ENCODE measurements at places on chromosomes 7 and 10.

GRCh38 chr7:99039384-99039891 lies 104.5 kb downstream of the SMURF1 start:
- DNase-seq: no peak

GRCh38 chr7:157886711-157887110 lies 549.9 kb downstream of the DNAJB6 start:
- no peak for DNase-seq

DNA sequence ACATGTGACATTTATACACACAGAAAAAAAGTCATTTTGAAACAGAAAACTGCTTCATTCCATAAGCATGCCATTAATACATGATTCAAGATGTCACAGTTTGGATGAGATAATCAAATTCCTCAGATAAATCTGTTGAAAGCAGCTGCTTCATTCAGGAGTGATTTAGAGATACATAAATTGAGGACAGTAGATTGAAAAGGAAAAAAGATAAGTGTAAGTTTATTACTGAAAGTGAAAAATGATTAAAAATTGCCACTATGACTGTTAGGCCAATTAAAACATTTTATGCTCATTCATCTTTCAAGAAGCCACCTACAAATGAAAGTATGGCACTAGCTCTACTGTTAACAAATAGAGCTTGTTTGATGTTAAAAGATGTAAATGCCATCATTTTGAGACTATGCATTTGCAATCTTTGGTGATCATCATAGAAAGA lies 136.9 kb upstream of the CDK6 start:
- no peak for DNase-seq

GRCh38 chr10:93074147-93074596 lies 479 bp downstream of the CYP26A1 start:
- no peak for DNase-seq

DNA sequence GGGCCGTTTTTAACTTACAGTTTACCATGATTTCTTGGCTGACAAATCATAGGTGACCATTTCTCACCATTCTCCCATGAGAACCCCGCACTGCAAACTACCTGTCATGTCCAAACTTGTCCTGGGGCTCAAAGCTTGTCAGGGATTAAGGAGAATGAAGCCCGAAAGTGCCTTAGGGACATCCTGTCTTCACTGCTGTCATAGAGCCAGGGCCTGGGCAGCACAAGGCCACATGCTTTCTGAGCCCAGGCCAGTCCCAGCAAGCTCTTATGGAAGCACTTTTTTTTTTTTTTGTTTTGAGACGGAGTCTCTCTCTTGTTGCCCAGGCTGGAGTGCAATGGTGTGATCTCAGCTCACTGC lies 33.9 kb downstream of the CCM2 start:
- DNase-seq: peak; percentile 64

- DNase-seq: no peak
Measured at GRCh38 chr10:119919271-119919670, 26.7 kb downstream of the SEC23IP start.

DNA sequence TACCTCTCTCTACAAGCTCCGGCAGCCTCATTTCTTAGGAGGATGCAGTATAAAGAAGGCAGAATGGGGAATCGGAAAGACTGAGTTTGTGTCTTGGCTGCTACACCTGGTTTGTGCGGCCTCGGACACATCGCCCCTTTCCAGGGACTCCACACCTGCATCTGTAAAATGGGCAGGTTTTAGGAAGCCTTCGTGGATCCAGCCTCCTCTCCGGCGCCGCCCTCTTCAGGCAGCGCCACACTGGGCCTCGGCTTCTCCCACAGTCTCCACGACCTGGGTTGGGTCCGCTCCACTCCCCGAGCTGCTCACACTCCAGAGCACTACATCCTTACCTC lies 341 bp downstream of the GOT1 start:
- no peak for DNase-seq

DNA sequence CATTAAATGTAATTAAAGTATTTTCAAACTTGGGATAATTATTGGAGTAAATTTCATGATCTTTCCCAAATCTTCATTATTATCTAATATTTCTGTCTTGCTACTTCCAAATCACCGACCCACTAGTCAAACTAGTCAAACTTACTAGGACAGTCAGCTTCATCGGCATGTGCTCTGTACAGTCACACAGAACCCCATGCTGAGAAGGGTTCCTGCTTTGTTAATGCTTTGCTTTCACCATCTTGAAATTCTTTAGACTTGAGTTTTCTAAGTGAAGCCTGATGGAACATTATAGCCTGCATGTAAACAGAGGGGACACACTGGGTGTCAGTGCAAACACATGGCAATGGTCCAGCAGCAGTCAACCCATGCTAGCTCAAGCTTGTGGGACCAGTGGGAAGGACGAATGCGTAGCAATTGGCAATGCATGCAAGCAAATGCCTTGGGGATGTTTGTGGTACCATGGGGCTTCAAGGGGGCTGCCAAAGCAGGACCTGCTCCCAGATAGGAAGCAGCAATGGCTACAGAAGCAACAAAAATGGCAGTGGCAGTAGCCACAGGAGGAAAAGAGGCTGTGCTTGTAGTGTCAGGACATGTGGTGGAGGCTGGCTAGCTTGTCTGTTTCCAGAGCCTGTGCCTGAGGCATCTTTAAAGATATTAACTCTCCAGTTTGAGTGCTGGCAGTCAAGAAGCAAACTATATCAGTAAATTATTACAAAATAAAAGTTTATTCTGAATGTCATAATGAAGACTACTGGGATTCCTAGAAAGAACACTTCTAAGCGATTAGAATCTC lies 441.1 kb upstream of the SEMA3D start:
- DNase-seq: no peak

- no peak for DNase-seq
Measured at GRCh38 chr7:3259711-3260400, 41.2 kb upstream of the SDK1 start.

DNA sequence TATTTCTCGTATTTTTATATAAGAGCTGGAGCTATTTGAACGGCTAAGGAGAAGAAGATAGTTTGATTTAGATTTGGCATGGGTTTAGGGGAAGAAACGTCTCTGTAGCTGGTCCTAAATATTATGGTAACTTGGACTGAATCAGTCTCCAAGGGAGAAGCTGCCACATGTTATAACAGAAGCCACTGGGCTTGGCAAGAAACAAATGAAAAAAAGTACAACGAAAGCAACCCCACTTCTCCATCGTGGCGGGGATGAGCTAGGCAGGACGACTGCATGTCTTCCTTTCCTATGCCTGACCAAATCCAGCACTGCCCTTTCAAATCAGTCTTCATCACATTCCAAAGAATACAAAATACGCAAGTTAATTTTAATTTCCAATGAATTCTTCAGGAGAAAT lies 196.7 kb upstream of the KLF14 start:
- no peak for DNase-seq

DNA sequence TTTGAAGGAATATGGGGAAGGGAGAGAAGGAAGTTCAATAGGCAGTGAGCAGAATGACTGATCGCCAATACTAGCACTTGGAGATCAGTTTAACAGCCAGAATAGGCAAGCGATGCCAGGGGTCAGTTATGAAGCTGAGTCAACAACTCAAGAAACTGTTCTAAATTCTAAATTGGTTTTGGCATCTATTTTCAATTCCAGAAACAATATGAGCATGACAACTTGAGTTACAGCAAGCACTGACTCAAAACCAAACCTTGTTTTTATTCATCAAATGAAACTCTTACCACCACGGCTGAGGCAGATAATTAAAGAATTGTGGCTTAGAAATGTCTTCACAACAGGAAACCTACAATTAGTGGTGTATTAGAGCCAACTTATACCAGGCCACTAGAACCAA lies 180.5 kb upstream of the ASAH2 start:
- no peak for DNase-seq

GRCh38 chr10:101902820-101903145 lies 59.2 kb upstream of the KCNIP2 start:
- DNase-seq: no peak

GRCh38 chr7:100572281-100572948 lies 1.3 kb downstream of the SAP25 start:
- DNase-seq: no peak

DNA sequence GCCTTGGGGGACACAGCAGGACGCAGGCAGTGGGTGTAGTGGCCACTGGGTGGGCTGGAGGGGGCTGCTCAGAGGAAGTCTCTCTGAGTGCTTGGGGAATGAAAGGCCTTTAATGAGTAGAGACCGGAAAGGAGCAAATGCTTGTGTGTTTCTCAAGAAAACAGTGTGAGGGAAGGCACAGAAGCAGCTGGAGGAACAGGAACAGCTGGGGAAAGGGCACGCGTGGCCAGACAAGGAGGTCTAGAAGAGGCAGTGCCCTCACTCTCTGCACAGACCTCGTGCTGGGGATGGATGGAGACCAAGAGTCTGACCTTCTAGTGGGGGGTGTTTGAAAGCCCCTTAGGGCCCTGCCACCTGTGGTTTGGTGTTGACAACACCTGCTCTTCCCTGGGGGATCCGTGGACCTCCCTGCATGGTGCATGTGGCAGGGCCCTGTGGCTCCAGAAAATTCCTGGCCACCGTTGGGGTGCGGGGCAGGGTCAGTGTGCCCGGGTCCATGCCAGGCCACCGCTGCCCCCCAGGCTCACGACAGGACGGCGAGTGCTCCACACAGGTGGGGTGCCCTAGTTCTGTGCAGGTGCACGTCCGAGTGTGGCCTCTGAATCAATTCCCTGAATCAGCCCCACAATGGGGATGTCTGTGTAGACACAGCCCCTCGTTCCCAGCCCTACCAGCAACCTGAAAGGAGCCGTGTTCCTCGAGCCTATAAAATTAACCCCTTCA lies 25.9 kb upstream of the FAM20C start:
- no peak for DNase-seq

DNA sequence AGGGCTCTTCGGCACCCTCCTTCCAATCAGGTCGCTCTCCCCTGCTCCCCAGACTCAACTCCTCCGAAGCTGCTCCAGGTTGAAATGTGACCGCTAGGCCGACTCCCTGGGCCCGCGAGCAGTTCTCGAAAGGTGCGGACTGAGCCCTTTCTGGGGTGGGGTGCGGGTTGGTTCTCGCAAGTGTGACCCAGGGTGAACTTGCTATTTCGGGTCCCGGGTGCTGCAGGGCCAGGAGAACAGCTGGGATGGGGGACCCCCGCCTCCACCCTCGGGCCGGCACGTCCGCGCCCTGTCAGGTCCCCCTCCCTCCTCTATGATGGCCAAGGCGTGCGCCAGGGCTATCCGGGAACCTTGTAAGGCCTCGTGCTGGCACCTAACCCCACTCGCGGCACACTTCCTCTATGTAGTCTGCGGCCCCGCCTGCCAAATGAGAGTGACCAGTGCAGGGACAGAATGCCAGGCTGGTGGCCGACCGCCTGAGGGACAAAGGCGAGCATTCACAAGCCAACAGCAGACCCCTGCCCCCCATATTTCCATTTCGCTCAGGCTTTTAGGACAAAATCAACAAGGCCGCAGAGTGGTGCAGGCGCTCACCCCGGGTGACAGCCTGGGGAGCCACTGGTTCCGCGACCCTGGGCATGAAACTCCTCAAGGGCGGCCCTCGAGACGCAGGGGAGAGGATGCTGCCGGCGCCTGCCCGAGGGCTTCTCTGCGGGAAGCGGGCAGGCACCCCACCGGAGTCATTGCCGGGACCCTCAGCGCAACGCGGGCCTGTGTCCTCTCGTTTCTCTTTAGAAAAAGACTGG lies 13.7 kb upstream of the HOXA13 start:
- DNase-seq: no peak

GRCh38 chr10:125081931-125082330 lies 78.4 kb downstream of the CTBP2 start:
- DNase-seq: no peak

- no peak for DNase-seq
Measured at GRCh38 chr7:66639773-66640172, 11.1 kb downstream of the KCTD7 start.

GRCh38 chr7:150379441-150380379 lies 580 bp downstream of the ZNF775 start:
- DNase-seq: no peak

- no peak for DNase-seq
Measured at GRCh38 chr7:136857573-136857972, 10.9 kb upstream of the CHRM2 start.

DNA sequence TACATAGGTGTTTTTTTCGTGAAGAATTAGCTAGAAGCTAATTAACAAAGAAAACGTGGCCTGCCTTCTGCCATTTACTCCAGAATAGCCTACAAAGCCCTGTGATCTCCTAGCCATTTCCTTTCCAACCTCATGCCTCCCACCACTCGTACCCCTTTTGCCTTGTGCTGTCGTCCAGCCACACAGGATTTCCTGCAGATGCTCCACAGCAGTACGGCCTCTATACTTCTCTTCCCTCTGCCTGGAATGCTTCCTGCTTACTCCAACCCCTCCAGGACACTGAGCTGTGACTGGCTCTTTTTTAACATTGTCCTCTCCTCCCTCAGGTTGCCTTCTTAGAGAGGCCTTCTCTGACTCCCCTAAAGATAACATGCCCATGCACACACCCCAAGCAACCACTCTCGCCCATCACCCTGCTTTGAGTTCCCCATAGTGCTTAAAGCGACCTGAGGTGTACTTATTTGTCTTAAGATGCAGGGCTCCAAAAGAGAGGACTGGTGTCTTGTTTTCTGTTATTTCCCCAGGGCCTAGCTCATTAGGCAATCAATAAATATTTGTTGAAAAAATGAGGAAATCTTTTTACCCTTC lies 32.7 kb downstream of the STK17A start:
- DNase-seq: no peak

- no peak for DNase-seq
Measured at GRCh38 chr7:103924184-103924583, 65.3 kb downstream of the RELN start.

DNA sequence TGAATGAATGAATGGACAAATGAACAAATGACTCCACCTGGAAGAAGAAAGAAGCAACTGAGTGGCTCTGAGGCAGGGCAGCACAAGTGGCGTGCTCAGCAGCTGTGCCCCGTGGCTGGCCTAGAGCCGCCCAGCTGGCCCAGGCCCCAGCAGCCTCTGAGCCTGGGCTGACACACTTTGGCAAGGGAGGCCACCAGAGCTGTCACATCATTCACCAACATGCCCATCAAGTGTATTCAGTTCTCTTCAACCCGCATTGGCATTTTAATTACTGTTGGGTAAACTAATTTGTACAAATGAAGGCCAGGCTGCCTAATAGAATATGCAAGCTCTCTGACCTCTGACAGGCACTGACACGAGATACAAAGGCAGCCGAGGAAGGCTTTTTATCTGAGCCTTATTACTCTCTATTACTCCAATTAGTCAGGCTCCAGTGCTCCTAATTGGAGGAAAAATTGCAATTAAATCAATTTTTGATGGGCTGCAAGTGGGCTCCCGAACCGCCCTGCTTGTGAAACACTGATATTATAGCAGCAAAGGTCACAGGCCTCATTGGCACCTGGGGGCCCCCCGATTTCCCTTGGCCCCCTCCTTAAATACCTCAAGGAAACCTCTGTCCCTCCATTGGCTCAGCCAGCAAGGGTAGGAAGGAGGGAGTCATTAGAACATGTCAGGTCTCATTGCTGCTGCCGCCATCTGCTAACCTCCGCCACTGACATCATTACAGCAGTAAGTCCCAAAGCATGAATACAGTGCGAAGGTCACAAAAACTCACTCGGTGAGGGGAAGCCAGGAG lies 41.9 kb downstream of the DPCD start:
- DNase-seq: no peak

- no peak for DNase-seq
Measured at GRCh38 chr7:112260911-112261310, 54.4 kb downstream of the ZNF277 start.

GRCh38 chr10:17353568-17354300 lies 100.7 kb downstream of the ST8SIA6 start:
- DNase-seq: no peak
